Activated CD4-positive, alpha-beta T cell treated with anti-CD3 and anti-CD28 coated beads for 36 hours (primary cell): ENCODE measurements at places on chromosomes 11 and 22.

DNA sequence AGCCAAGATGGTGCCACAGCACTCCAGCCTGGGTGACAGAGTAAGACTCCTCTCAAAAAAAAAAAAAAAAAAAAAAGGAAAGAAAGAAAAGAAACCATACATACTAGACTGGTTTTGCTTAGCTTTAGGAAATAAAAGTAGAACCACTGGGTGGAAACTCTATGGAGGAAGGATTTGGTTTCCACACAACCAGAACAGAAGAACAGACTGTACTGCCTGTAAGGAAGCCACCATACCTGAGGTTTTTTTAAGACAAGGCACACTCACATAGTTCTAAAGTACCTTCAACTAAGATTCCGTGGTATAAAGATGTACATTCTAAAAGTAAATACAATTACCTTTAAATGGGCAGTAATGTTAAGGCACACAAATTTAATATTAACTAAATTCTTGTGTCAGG is 58.6 kb downstream of the NUP98 start:
- no peak for DNase-seq

- DNase-seq = no peak
Observed at GRCh38 chr11:69831985-69832384, 12.8 kb upstream of the FGF3 start.

GRCh38 chr22:37166675-37167066 is 17.0 kb upstream of the IL2RB start:
- DNase-seq = peak; percentile 92

DNA sequence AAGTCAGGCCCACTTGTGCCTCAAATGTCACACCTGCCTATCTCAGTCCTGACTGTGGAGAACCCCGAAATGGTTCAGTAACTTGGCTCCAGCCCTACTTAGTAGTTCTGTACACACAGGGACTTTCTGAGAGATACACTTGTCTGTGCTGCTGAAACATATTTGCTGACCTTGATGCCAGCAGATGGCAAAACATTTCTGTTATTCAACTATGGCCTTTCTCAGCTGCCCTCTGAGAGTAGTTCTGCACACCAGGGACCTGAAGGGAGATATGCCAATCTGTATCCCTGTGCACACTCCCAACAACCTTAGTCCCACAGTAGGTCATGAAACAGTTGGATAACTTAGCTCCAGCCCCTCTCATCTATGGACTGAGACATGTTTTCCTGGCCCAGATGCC is 1651.5 kb downstream of the LRRC4C start:
- DNase-seq = no peak

- no peak for DNase-seq
Observed at GRCh38 chr11:110774138-110775014, 62.1 kb upstream of the ARHGAP20 start.

DNA sequence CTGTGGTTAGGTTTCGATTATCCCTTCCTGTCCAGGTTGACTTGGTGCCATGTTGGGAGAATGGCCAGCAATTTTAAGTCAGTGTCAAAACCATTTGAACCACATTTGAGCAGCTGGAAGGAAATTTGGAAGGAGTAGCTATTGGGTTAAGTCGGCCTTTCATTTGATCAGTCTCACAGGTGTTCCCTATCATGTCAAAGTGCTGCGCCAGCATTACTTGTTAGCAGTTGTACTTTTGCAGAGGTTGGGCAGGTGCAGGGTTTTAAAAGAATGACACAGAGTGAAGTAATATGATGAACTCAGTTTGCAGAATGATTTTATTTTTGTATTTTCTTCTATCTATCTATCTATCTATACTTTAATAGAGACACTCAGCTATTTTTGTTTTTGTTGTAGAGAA is 6.4 kb upstream of the TYMP start:
- DNase-seq = no peak

GRCh38 chr11:31823644-31824331 is 12.7 kb upstream of the PAX6 start:
- DNase-seq = no peak

DNA sequence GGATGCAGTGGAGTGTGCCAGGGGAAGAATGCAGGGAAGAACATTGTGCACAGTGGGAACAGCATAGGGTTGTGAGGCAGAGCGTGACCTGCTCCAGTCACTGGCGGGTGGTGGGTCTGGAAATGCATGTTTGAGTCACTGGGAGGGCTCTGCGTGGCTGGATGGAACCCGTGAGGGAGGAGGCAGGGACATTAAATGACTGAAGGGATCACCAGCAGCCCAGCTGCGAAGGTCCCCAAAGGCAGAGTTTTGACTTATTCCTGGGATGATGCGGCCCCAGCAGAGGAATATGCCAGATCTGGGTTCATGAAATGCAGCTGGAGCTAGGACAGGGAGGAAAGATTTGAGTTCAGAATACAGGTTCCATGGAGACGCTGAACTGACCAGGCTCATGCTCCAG is 104.0 kb upstream of the FGF3 start:
- DNase-seq = no peak

GRCh38 chr11:32400670-32401369 is 34.5 kb downstream of the WT1 start:
- DNase-seq = no peak

GRCh38 chr11:41612415-41612814 is 153.0 kb upstream of the LRRC4C start:
- no peak for DNase-seq

GRCh38 chr11:17421781-17422180 is 33.3 kb upstream of the KCNJ11 start:
- DNase-seq = no peak

DNA sequence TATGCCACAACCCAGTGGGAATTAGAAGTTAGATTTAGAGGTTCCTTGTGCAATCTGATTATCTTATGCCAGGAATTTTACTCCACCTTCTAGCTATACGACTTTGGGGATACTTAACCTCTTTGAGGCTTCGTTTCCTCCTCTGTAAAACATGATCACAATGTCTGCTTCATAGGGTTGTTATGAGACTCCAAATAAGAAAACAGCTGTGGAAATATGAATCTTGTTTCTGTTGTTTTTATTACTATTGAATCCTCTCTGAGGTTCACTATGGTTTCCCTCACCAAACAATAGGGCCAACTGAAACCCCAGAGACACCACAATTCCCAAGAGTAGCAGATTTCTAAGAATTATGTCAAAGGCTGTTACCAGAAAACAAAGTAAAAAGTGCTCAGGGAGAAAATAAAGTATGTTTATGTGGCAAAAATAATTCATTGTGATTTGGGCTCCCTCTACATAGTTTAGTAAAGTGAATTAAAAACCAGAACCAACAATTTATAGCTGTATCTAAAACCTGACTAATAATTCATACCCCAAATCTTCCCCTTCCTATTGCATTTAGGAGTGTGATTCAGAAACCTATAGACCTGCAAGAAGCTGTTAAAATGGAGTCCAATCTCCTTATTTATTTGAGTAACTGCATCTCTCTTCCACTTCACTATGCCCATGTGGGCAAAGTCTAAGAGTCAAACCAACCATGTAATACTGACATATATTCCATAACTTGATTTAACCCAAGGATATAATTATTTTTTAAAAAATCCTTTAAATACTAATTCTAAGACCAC is 38.4 kb downstream of the AMBRA1 start:
- DNase-seq = no peak

DNA sequence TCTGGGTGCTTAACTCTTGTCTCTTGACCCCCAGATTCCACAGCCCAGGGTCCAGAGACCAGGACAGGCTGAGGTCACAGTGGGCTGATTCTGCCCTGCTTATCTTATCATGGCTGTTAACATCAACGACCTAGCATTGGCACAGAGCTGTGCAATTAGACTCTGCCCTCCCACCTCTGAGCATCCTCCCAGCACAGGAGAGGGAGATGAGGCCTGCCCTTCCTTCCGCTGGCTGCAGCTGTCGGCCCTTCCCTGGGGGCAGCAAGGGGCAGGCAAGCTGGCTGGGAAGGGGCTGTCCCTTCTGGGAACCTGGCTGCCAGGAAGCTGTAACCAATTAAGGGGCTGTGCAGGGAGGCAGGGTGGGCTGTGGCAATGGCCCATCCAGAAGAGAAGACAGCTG is 22.5 kb downstream of the LRRC10B start:
- DNase-seq = no peak

DNA sequence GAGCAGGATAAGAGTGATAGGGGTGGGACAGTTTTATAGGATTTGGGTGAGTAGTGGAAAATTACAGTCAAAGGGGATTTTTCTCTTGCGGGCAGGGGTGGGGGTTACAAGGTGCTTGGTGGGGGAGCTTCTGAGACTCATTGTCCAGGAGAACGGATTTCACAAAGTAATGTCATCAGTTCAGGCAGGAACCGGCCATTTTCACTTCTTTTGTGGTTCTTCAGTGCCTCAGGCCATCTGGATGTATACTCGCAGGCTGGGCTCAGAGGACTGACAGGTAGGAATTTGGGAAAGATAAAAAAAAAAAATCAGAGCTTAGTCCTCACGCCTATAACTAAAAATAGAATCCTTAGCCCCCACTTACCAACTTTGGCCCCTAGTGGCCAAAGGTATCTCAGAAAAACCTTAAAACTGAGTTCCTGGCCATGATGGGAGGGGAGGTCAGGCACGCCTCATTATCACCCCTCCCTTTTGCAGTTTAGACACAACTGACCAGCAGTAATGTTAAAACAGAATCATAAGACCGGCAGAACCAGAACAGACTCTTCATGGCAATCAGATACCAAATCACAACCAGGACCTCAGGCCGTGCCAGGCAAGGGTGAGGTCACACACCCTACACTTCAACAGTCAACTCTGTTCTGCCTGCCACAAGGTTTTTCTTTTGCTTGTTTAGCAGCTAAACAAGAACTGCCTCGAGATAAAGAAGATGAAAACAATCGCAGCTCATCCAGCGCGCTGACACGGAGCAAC is 8.9 kb upstream of the APOBEC3G start:
- DNase-seq = no peak

GRCh38 chr11:62512961-62513360 is 33.6 kb downstream of the AHNAK start:
- DNase-seq = no peak
